Stimulated activated CD8-positive, alpha-beta memory T cell treated with anti-CD3 and anti-CD28 coated beads, Interleukin-4, amount 100 ng/mL, for 1 hour (primary cell): ENCODE measurements at places on chromosomes 4 and X.
A peak's percentile ranks its signal among the peaks of the same experiment; 100 is the strongest.

GRCh38 chr4:17103231-17103630 is 204.8 kb upstream of the LDB2 start:
- DNase-seq: no peak

GRCh38 chrX:51852096-51852495 is 41.3 kb upstream of the MAGED1 start:
- no peak for DNase-seq

GRCh38 chr4:156775813-156776212 is 195.8 kb downstream of the PDGFC start:
- no peak for DNase-seq

GRCh38 chr4:14783011-14783877 is 219.0 kb upstream of the CPEB2 start:
- DNase-seq: no peak

DNA sequence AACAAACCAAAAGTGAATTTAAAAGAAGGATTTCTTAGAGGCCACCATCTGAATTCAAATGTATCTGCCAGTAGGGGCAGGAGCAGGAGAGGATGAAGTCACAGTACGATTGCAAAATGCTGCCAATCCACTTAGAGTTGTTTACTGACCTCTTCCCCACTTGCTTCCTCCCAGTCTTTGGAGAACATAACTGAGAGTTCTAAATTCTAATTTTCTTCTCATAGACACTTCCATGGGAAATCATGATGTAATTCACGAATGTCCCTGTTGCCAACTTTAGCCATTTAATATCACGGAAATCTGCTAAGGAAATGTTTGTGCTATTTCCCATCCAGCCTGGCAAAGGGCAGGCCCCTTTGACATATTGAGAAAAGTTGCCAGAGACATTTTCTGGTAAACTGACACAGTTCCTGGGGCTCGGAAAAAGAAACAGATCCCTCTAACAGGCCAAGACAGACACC is 33.6 kb upstream of the NOCT start:
- no peak for DNase-seq

DNA sequence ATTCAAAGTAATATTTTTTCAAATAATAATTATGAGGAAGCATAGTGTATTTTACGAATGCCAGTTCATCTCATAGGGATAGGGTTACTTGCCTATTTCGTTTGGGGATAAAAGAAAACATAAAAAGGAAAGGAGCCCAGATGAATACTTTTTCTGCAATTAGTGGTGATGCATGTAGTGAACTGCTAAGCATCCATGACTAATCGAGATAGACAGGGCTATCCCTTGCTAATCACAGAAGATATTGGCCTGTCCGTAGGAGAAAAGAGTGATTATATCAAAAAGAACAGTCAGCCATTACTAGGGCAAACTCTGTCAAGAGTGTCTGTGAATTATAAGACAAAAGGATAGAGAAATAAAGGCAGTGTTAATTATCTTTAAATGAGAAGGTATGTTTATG is 746.1 kb downstream of the C4orf33 start:
- no peak for DNase-seq

DNA sequence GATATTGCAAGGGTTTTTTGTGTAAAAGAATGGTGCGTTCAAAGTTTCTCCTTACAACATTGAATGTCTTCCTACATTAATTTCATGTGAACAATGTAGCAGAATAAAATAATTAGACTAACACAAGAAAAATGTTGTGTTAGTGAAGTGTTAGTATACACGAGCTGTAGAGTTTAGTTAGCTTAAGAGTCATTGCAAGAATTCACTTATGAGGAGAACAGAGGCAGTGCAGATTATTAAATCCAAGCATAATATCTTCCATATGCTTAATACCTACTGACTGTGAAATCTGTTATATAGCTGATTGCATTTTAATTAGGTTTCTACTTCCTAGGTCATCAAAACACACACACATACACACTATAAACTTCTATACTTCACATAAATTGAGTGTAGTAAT is 959.0 kb downstream of the FAT4 start:
- no peak for DNase-seq

DNA sequence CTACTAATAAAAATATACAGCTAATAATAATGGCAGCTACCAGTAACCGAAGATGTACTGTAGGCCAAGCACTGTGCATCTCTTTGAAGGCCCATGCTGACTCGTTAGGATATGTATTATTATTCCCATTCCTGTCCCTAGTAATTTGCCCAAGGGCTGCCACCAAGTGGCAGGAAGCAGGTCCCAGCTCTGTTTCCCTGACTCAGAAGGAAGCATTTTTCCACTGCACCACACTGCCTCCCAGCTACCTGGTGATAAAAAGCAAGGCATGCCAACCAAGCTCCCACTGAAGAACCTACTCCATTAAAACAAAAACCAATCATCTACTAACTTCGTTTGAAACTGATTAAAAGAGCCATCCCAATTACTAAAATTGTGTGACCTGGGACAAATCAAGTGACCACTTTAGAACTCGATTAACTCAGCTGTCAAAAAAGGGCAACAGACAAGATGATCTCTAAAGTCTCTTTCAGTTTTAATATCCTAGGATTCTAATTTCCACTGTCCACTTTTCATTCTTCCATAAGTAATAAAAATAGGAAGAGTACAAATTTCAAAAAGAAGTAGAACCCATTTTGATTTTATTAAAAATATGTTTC is 24.3 kb upstream of the PGM2 start:
- no peak for DNase-seq

- no peak for DNase-seq
Measured at GRCh38 chr4:152265149-152265621, 270.7 kb downstream of the FBXW7 start.

DNA sequence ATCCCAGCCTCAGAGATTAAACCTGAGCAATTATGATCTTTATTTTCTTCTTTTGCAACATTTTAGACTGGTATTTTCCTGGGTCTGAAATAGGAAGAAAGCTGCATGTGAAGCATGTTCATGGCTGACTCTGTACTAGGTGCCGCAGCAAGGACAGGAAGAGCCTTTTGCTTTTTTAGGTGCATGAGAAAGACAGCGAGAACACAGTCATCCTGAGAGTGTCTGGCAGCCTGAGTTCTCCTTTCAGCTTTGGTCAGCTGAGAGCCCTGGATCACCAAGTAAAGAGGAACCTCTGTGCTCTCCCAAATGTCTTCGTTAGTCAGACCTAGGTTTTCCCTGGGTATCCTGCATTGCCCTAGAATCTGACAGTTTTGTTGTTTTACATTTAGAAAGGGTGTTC is 29.8 kb downstream of the FAM149A start:
- no peak for DNase-seq

- DNase-seq: no peak
Measured at GRCh38 chrX:133587818-133588217, 172.5 kb upstream of the GPC4 start.

- DNase-seq: no peak
Measured at GRCh38 chrX:154458954-154459778, 1.1 kb downstream of the PLXNA3 start.

- DNase-seq: no peak
Measured at GRCh38 chrX:6184900-6185515, 43.7 kb downstream of the NLGN4X start.

GRCh38 chr4:168887809-168888208 is 122.2 kb downstream of the CBR4 start:
- no peak for DNase-seq

DNA sequence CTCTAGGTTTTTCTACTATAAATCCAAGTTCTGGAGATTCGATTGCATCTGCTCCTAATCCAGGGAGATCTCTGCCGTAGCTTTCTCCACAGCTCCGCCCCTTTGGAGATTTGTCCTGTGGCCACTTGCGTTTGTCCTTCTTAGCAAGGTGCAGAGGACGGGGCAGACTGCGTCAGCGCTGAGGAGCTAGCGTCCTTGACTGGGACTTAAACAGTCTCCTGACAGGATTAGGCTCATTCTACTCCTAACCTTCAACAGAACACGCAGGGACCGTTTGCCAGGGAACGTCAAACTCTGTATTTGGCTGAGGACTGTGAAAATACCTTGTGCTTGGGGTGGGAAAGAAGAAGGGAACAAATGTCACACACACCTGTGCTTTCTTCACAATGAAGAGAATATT is 38.6 kb downstream of the SORBS2 start:
- DNase-seq: no peak

GRCh38 chr4:163911891-163912290 is 417.4 kb downstream of the TMA16 start:
- no peak for DNase-seq

DNA sequence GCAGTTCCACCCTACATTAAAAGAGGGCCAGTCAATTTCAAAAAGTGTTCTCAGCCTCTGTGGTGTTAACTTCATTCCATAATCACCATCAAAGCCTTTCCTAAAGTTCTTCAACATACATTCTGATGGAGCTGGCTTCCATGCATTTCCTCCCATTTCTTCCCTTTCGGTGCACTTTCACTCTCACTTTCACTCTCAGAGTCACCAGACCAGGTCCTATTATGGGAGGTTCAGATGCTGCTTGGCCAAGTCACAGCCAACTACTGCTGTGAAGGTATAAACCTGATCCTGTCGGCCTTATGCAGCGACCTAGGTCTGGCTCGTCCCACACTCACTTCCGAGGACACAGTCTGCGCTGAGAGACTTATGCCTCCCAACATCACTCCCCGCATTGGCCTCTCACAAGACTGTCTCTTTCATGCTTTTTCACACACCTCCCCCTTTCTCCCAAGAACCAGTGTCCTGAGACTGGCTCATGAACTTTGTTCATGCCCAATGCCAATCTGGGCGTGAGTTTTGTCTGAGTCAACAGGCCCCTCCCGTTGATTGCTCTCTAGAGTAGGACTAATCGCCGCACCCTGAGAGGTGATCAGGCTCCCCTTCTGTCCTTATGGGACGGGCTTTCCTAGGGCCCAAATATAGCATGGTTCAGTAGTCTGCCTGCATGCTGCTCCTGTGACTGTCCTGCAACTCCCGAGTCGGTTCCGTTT is 60.8 kb upstream of the XAGE1B start:
- no peak for DNase-seq

DNA sequence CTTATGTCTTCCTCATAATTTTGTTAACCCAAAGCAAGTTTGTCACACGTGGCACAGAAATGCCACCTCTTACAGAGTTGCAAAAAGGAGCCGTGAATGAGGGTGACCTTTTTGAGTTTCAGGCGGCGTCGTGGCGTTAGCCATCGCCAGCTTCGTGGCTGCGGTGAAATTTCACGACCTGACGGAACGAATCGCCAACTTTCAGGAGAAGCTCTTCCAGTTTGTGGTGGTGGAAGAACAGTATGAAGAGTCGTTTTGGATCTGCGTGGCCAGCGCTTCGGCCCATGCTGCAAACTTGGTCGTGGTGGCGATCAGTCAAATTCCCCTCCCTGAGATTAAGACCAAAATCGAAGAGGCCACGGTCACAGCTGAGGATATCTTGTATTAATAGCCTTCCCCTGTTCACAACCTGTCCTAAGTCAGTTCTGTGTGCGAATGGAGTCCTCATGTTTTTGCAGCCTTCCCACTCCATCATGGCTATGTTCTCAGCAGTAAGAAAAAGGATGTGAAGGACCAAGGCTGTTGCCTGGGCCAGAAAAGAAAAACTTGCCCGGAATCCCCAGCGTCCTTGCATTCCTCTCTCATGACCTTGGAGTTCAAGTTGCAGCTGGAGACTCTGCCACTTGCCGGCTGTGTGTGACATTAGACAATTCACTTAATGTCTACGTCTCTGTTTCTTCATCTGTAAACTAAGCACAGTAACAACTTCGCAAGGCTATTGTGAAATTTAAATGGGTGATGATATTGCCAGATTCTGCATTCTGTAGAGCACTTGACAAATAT is 11.9 kb downstream of the CLRN2 start:
- DNase-seq: no peak

DNA sequence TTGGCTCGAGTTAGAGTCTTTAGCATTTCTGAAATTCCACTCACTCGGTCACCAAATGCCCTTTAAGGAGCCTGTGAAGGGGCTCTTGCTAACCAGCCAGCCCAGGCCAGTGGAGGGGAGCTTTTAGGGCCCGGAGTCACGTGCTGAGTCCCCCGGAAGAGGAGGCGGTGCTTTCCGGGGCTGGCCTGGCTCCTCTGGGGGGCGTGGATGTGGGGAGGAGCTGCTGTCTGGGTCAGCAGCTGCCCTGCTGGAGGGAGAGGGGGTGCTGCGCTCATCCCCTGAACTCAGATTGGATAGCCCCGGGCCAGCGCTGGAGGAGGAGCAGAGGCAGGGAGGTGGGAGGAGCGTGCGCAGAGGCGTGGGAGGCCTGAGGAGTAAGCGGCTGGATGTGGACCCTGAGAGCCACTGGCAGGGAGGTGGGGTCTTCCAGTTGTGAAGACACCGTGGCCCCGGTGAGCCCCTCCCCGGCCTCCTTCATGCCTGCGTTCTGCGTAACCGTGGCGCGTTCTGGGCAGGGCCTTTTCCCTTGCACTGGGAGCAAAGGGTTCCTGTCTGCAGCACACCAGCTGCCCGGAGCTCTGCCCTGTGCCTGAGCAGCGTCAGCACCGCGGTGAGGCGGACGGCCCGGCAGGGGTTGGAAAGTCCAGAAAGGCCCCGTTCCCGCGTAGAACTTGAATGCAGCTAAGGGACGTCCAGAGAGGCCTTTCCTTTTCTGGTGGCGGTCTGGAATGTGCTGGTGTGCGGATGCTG is 19.7 kb downstream of the MAEA start:
- DNase-seq: peak; percentile 27

DNA sequence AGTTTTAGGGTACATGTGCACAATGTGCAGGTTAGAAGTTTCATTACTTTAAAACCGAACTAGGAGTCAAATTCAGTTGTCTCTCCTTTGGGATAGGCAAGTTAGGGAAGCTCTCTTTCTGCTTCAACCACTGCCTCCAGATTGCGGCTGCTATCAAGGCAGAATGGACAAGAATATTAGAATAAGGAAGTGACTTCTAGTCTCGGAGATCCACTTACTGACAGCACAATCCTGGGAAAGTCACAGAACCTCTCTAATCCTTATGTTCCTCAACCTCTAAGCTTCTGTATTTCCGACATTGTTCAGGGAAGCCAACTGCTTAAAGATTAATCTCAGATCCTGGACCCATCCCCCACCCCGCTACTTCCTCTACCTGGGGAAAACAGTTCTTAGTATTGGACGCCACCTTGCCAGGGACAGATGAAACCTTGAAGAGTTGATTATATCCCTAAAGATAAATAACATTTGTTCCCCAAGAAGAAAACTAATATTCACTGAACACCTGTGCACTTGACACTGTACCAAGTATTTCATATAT is 2.1 kb downstream of the NUP62CL start:
- no peak for DNase-seq

DNA sequence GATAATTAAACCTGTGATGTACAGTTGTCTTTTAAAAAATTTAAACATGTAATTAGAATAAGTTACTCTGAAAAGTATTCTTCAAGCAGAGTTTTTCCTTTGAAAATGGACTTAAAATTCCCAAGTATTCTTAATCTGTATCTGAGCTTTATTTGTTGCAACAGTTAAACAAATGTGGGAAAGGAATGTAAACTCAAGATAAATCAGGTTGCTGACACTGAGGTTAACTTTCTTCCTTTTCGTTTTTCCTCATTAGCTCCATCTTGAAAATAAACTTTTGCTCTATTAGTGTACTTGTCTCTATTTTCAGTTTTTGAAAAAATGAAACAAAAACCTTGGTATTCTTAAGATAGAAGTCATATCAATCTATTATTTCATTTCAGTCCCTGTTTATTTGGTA is 144.5 kb upstream of the BMPR1B start:
- no peak for DNase-seq
